Left renal pelvis (tissue), 4 donors: ENCODE measurements at places on chromosomes 4 and X.

GRCh38 chr4:105246712-105247111, 100.0 kb downstream of the TET2 start:
- peak; percentile 12 for DNase-seq

GRCh38 chr4:93879919-93880318, 51.4 kb downstream of the ATOH1 start:
- DNase-seq, result no peak

GRCh38 chrX:3293251-3293650, 53.2 kb downstream of the MXRA5 start:
- no peak for DNase-seq

DNA sequence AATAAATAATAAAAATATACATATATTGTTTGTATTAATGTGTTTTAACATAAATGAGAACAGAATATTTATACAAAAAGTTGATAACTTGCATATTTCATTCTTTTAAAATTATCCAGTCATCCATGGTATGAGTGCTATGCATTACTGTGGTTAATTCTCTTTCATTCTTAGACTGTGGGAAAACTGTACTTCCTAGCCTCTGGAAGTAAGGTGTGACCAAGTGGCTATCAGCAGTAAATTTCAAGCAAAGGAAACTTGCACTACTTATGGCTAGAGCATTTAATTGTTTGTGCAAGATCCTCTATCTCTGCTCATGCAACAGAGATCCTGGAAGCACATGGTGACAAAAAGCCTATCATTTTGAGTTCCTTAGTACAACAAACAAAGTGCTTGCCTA, 1054.5 kb upstream of the PABPC4L start:
- no peak for DNase-seq

GRCh38 chr4:139153411-139154133, 23.4 kb downstream of the ELF2 start:
- DNase-seq, result no peak

- no peak for DNase-seq
Measured at GRCh38 chr4:29718136-29718535, 1002.0 kb upstream of the PCDH7 start.

GRCh38 chr4:163591614-163592020, 97.1 kb downstream of the TMA16 start:
- DNase-seq, result no peak
